NCI-H2107 (cell line): ENCODE measurements at places on chromosomes 4 and X.

DNA sequence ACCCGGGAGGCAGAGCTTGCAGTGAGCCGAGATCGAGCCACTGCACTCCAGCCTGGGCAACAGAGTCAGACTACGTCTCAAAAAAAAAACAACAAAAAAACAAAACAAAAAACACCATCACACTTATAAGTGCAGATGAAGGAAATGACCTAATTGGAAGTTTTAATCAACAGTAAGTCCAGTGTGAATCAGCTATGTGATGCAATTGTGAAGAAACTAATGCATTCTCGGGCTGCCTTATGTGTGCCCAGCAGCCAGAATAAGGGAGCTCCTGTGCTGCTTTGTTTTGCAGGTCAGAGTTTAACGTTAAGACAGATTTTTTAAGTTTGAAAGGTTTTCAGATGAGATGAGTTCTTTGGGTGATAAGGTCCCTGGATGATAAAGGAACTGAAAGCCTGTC, 10.8 kb downstream of the DAPP1 start:
- no peak for DNase-seq

DNA sequence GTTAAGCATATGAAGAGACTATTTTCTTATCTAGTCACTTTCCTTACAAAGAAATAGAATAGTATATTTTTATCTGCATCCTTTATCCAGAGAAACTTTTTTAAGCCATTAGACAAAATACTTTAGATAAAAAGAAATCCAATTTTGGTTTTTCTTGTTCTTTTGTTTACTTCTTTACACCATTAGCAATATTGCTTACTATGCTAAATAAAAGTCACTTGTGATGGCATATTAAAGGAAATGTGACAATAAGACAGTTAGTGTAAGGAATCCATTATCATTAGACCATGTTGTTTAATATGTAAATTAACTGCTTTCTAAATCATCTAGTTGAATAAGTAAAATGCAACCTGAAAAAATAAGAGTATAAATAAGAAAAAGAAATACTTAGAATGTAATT, 2582.7 kb downstream of the ARAP2 start:
- no peak for DNase-seq

GRCh38 chrX:150200820-150201287, 162.3 kb upstream of the MAMLD1 start:
- DNase-seq: no peak

- no peak for DNase-seq
Observed at GRCh38 chrX:44189116-44189515, 154.4 kb downstream of the EFHC2 start.

DNA sequence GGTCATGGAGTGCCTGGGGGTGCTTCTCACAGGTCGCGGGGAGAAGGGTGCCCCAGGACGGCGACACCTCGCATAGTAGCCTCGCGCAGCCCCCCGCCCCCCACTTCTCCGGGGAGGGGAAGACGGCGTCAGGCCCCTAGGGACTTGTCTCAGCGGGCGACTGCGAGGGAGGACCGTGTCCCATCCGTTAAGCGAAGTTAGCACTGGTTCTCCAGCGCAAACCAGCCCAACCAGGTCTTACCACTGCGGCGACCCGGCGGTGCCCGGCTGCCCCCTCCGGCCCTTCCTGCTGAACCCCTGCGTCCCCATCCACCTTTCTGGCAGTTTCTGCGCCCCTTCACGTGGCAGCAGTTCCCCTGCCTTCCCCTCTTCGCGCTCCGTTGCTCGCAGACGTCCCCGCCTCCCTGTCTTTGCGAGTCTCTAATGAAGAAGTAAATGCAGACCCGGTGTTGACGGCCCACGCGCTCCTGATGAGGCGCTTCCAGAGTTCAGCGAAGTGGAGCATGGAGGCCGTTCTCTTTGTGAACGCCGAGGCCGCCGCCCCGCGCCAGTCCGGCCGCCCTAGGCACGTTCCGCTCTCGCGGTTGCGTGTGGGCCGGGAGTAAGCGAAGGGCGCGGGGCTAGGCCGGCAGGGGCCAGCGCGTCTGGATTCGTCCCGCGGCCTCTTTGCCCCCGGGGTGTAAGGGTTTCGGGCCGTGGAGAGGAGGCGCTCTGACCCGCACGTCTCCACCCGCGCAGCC, 3.0 kb downstream of the SLIT2 start:
- DNase-seq: no peak

DNA sequence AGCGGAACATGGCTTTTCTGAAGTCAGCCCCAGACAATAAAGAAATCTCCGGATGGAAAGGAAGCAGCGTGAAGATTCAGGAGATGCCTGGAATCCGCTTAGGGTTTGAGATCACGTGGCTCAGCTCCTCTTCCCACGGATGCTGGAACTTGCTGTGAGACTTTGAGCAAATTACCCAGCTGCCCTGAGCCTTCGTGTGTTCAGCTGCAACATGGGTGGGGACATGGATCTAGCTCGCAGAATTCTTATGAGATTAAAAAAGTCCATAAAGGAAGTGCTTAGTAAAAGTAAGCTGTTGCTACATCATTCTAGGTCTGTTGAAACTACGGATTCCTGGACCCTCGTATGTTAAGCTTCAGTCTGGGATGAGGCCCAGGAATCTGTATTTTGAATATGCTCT, 55.7 kb upstream of the STIM2 start:
- DNase-seq: no peak

GRCh38 chrX:21939906-21940305, 603 bp upstream of the SMS start:
- DNase-seq: no peak

DNA sequence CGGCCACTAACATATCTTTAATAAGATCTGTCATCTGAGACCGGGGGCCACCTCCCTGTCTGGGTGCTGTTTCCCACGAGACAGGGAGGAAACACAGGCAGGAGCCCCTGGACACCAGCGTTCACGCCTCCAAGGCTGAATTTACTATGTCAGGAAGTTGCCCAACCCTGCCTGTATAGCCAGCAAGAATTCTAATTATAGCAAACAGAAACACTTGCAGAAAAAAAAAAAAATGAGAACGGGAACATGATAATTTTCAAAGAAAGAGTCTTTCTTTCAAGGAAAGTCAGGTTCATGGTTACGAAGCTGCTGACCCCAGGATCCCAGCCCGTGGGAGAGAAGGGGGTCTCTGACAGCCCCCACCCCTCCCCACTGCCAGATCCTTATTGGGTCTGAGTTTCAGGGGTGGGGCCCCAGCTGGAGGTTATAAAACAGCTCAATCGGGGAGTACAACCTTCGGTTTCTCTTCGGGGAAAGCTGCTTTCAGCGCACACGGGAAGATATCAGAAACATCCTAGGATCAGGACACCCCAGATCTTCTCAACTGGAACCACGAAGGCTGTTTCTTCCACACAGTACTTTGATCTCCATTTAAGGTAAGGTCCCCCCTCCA, at the start of gene IL3RA:
TSS of gene IL3RA (plus strand) at position 455 of the 613 bp plus-strand sequence. CDS start 4,981 bp downstream, outside the sequence.
- no peak for DNase-seq

GRCh38 chrX:16934185-16934584, 12.3 kb upstream of the REPS2 start:
- no peak for DNase-seq

GRCh38 chr4:112085156-112086035, 59.9 kb upstream of the FAM241A start:
- no peak for DNase-seq

GRCh38 chrX:146934256-146934655, 119.7 kb upstream of the CXorf51A start:
- DNase-seq: no peak
